ENCODE measurements at places on chromosomes 13 and 19.
A peak's percentile ranks its signal among the peaks of the same experiment; 100 is the strongest.

DNA sequence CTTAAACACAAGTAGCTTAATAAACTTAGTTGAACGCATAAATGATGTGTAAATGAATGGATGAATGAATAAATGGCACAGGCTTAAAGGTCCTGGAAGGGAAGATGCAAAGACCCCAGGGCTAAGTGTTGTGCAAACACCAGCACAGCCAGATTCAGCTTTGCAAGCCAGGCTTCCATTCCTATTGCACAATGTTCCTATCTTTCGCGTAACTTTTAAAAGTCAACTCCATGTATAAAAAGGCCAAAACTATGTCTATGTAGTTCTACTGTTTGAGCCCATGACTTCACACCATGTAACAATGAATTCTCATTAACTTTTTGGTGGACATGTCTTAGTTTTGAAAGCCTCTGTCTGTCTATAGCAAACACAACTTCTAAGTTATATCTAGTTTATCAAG is 226.0 kb downstream of the NALCN start:
- H3K4me1 ChIP-seq: no peaks in the 10 kb centered on the region
- H3K27ac ChIP-seq: no peak overlapping the region
- H3K4me3 ChIP-seq: no peak overlapping the region

- H3K27me3 ChIP-seq: no peaks in the 10 kb centered on the region
- H3K27ac ChIP-seq: no peak overlapping the region
- H3K36me3 ChIP-seq: no peaks in the 10 kb centered on the region
- H3K4me3 ChIP-seq: no peak overlapping the region
- no peaks in the 10 kb centered on the region for H3K4me1 ChIP-seq
Measured at GRCh38 chr13:31377946-31378345, 178.2 kb downstream of the B3GLCT start.

GRCh38 chr13:98349731-98350305 is 172.7 kb upstream of the RNF113B start:
- no peaks in the 10 kb centered on the region for H3K27me3 ChIP-seq
- H3K4me3 ChIP-seq: no peak overlapping the region
- H3K27ac ChIP-seq: no peak overlapping the region
- no peak for DNase-seq

DNA sequence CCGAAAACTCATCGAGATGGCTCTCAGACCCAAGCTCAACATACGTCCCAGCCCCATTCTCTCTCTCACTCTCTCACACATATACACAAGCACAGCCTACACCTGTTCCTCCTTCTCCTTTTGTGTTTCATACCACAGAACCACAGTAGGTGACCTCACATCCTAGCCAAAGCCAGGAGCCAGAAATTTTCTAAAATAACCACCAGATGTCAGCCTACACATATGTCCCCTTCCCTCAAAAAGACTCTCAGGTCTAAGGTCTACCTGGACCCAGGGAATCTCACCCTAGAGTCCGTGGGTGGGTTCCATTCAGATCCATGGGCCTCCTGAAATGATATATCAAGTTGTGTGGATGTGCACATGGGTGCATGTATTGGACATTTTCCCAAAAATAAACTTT is 104.2 kb upstream of the IPO5 start:
- H3K4me1 ChIP-seq: no peaks in the 10 kb centered on the region
- H3K36me3 ChIP-seq: no peaks in the 10 kb centered on the region
- no peak overlapping the region for H3K4me3 ChIP-seq
- H3K27ac ChIP-seq: no peak overlapping the region
- no peak for DNase-seq

- H3K27ac ChIP-seq: no peak overlapping the region
- no peaks in the 10 kb centered on the region for H3K4me1 ChIP-seq
- H3K27me3 ChIP-seq: no peaks in the 10 kb centered on the region
- no peaks in the 10 kb centered on the region for H3K36me3 ChIP-seq
- no peak overlapping the region for H3K4me3 ChIP-seq
- DNase-seq: no peak
Measured at GRCh38 chr13:100887729-100888151, 213.1 kb upstream of the TMTC4 start.

DNA sequence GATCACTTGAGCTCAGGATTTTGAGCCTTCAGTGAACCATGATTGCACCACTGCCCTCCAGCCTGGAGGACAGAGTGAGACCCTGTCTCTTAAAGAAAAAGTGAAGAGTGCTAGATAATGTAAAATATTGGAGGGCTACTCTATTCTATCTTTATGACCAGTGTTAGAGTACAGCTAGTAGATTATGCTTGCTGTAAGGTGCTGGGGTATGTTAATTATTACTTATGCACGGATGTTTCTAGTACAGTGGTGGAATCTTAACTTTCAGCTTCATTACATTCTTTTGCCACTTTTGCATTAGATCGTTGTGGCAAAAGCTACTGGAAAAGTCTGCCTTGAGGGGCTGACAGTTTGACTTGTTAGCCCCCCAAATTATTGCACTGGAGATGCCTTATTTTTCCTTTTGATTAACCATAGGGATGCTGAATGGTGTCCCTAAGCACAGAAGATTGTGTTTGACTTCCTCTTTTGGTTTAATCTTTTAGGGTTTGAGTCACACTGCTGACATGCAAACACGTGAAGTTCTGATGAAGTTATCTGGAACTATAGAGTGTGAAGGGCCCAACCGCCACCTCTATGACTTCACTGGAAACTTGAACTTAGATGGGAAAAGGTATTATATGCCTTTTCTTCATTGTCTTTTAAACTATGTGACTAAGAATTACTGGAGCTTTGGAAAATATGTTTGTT is 169.8 kb downstream of the ATP8A2 start:
- no peaks in the 10 kb centered on the region for H3K27me3 ChIP-seq
- DNase-seq: no peak
- no peaks in the 10 kb centered on the region for H3K4me1 ChIP-seq
- H3K27ac ChIP-seq: no peak overlapping the region

GRCh38 chr13:23427342-23427843 is 6.1 kb downstream of the SACS start:
- H3K4me3 ChIP-seq: no peak overlapping the region
- H3K27me3 ChIP-seq: peaks cover 4% of the 10 kb centered on the region

DNA sequence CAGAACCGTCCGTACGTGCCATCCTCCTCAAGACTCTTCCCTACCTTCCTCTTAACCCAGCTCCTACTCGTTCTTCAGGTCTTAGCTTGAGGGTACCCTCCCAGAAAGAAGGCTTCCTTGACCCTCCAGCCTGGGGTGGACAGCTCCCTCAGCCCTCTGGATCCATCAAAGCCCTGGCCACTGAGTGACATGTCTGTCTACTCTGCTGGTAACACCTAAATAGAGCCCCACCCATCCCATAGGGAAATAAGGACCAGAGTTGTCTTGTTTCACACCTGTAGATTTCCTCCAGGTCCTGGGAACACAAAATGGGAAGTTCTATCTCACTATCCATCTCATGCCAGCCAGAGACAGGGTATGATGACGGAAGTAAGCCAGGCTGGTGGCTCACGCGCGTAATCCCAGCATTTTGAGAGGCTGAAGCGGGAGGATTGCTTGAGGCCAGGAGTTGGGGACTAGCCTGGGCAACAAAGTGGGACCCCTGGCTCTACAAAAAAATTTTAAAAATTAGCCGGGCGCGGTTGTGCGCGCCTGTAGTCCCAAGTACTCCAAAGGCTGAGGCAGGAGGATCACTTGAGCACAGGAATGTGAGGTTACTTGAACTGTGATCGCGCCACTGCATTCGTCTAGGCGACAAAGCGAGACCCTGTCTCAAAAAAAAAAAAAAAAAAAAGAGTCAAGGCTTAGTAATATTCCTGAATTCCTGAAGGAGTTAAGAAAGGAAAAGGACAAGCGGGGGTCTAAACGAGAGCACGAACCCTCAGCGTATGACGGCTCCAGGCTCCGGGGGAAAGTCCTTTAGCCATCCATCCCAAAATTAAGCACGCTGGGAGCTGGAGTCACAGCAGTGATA is 566 bp upstream of the CCDC97 start:
- H3K27ac ChIP-seq: peak overlapping the region; percentile 95
- peaks cover 47% of the 10 kb centered on the region for H3K36me3 ChIP-seq
- DNase-seq: peak; percentile 70

GRCh38 chr13:83950293-83950692 is 68.0 kb upstream of the SLITRK1 start:
- no peaks in the 10 kb centered on the region for H3K36me3 ChIP-seq
- H3K27me3 ChIP-seq: no peaks in the 10 kb centered on the region
- DNase-seq: no peak
- no peak overlapping the region for H3K27ac ChIP-seq
- no peak overlapping the region for H3K4me3 ChIP-seq

DNA sequence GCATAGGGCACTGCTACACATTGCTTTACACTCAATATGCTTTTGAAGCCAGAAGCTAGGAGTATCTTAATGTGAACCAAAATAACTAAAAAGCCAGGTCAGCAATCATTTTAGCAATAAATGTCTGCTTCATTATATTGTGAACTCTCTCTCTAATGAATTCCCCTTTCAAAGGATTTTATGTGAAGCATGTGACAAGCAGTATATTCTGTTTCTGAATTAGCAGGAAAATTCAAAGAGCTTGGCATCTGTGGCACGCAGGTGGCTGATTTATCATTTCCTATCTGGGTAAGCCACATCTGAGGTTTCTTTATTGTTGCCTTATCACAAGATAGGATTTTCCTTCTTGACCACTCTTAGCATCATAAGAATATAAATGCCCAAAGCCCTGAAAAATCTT is 56.8 kb upstream of the KLF12 start:
- no peak overlapping the region for H3K4me3 ChIP-seq
- H3K4me1 ChIP-seq: no peaks in the 10 kb centered on the region
- no peak for DNase-seq
- no peaks in the 10 kb centered on the region for H3K27me3 ChIP-seq
- H3K27ac ChIP-seq: no peak overlapping the region
- no peaks in the 10 kb centered on the region for H3K36me3 ChIP-seq

DNA sequence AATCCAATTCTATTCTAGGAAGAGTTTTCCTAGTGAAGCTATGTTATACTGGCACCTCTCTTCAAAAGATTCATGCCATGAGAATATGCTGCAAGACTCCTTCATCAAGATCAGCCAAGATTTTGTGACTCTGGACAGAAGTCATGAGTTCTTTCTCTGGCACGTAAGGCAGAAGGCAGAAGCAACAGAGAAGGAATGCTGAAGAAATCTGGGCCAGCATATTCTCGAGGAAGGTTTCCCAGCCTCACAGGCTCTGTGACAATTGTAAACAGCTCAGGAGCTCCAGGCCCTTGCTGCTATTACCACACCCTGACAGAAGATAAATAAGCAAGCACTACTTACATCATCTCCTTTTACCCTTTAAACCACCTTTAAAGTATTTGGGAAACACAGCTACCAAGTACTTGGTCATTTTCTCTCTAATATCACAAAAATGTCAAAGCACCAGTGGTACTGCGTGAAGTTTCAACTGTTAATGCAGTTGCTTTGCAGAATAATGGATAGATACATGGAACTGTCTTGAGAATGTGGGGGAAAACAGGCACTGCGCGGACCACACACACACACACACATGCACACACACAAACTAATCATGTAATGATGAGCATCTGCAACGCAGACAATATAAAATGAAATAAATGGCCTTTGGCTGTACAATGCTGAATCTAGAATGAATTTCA is 55.4 kb downstream of the INTS6 start:
- H3K27ac ChIP-seq: no peak overlapping the region
- no peak for DNase-seq
- peaks cover 5% of the 10 kb centered on the region for H3K4me1 ChIP-seq
- peaks cover 14% of the 10 kb centered on the region for H3K36me3 ChIP-seq
- H3K4me3 ChIP-seq: no peak overlapping the region
- no peaks in the 10 kb centered on the region for H3K27me3 ChIP-seq

- H3K4me1 ChIP-seq: no peaks in the 10 kb centered on the region
- no peak overlapping the region for H3K27ac ChIP-seq
- no peaks in the 10 kb centered on the region for H3K36me3 ChIP-seq
Measured at GRCh38 chr13:25733001-25733491, 318.8 kb downstream of the SHISA2 start.

GRCh38 chr19:45423033-45423588 is 606 bp downstream of the ERCC1 start:
- peak overlapping the region; percentile 88 for H3K27ac ChIP-seq
- peak overlapping the region; percentile 76 for H3K4me3 ChIP-seq
- peaks cover 4% of the 10 kb centered on the region for H3K36me3 ChIP-seq
- H3K27me3 ChIP-seq: no peaks in the 10 kb centered on the region
- peaks cover 61% of the 10 kb centered on the region for H3K4me1 ChIP-seq
- DNase-seq: no peak
